ENCODE measurements at places on chromosomes 1 and 21.

- no peak for DNase-seq
Observed at GRCh38 chr1:6112690-6113005, 67.0 kb downstream of the KCNAB2 start.

GRCh38 chr1:198641501-198641900, 2.7 kb downstream of the PTPRC start:
- DNase-seq, result no peak

GRCh38 chr1:27571439-27572018, 32.4 kb downstream of the AHDC1 start:
- no peak for DNase-seq

DNA sequence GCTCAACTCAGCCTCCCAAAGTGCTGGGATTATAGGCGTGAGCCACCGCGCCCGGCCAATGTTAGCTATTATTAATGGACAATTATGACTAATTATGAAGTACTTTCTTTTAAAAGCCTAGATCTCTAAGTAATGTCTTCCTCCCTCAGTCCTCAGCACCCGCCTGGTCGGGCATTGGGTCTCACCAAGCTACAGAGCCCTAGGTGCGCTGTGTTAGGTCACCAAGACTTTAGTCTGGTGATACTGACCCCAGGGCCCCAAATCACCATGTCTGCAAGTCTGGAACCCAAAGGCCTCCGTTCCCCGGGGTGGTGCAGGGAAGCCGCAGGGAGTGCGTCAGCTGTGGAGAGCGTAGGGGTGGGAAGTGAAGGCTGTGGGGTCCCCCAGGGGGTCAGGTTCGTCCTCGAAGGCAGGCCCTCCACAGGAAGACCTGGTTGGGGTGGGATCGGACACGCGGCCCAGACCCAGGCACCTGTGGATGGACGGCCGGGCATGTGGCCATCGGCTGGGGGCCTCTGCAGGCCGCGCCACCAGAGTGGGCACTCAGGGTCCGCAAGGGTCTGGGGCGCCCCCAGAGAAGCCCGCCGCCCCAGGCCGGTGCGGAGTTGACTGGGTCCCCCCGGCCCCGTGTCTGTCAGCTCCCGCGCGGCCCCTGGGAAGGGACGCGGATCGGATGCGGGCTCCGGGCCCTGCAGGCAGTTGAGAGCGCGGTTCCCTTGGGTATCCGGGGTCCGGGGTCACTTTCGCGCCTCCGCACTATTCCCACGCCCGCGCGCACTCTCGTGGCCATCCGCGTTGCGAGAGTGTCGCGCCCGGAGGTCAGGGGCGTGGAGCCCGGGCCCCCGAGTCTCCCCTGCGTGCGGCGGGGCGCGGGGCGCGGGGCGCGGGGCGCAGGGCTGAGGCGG, 710 bp upstream of the PDXK start:
- DNase-seq, result no peak

GRCh38 chr1:108057541-108057940, 92.6 kb upstream of the VAV3 start:
- no peak for DNase-seq

- no peak for DNase-seq
Observed at GRCh38 chr1:192983349-192983980, 75.7 kb downstream of the UCHL5 start.

DNA sequence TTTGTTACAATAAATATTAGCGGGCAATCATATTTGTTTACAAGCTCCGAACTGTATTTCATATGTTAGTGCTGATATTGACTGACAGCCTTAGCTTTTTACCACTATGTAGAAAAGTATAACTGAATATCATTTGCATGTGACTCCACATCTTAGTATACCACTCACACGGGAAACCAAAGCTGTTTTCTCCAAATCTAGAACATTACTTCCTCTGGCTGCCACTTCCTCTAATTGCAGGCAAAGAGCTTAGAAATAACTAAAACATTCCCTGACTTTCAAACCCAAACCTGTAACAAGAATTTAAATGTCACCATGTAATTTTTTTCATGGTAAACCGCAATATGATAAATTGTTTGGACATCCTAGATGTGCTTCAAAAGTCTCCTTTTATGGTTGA, 174.7 kb downstream of the LBR start:
- DNase-seq, result no peak

DNA sequence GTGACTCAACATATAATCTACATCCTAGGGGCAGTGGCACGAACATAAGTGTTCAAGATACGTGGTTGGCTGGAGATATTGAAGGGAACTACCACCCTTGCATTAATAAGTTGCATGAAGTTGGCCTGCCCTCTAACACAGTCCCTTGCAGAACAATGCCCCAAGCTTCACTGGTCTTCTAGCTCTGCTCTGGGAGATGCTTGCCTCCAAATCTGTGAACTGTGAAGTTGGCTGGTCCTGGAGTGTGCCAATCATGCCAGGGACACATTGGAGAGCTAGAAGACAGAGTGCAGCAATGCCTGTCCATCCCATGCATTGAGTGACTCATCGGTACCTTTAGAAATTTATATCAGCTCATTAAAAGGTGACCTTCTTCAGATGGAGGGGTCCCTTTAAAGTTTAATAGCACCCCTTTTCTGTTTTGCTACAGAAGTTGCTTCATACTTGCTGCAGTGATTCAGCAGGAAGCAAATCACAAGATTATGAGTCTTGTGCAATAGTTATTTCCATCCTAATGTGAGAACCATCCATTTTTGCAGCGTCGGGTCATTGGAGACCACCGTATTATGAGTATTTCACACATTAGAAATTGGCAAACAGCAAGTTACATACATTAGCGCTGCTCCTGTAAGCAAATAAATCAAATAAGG, 55.2 kb upstream of the KAZN start:
- no peak for DNase-seq

DNA sequence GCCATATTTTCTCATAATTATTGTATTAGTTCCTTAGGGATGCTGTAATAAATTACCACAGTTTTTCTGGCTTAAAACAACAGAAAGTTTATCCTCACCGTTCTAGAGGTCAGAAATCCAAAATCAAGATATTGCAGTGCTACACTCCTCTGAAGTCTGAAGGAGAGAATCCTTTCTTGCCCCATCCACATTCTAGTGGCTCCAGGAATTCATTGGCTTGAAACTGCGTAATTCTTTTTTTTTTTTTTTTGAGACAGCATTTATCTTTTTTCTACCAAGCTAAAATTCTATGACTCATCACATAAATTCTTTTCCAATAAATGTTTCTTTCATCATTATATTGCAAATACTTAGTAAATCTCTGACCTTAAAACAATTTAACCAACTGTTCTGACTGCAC, 451.0 kb upstream of the RGS18 start:
- no peak for DNase-seq

GRCh38 chr1:214400131-214400530, 119.2 kb downstream of the SMYD2 start:
- DNase-seq, result no peak

GRCh38 chr1:26003262-26003661, 5.4 kb upstream of the PAFAH2 start:
- DNase-seq, result no peak

DNA sequence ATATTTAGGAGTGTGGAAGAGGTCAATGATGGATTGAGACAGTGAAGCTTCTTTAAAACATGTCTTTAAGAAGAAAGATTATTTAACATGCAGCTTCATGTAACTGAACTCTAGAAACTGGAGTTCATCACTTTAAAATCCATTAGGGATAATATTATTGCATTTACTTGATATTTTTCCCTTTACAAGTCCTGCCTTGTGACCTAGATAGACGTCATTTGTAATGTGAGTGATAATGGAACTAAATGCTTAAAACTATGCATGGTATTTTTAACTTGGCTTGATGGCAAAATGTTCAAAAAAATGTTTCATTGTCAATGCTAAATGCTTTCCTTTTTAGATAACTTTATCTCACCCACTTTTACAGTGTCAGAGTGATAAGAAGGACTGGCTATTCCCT, 723.7 kb downstream of the RWDD3 start:
- DNase-seq, result no peak

GRCh38 chr21:46661211-46661625, 25.7 kb downstream of the PRMT2 start:
- no peak for DNase-seq

DNA sequence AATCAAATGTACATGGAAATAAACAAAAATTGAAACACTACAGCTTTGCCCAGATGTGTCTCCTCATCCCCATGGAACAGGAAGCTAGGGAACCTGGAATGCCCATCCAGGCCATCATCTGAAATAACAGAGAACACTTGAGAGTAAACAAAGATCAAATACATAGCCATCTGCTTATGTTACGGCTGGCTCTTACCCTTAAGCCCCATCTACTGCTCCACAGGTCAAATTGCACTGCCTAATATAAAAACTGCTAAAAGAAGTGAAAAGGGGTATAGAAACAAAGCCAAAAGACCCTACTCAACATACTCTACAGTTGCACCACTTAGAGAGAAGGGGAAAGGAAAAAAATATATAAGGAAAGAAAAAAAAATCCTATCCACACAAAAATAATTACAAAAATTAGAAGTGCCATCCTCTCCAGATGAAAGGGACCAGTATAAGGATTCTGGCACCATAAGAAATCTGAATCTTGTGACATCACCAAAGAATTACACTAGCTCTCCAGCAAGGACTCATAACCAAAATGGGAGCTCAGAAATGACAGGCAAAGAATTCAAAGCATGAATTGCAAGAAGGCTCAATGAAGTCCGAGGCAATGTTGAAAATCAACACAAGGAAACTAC, 26.9 kb downstream of the OR6Y1 start:
- DNase-seq, result no peak

GRCh38 chr1:21621051-21621450, 48.1 kb downstream of the RAP1GAP start:
- DNase-seq, result no peak

- DNase-seq, result no peak
Observed at GRCh38 chr1:166383635-166384346, 217.0 kb upstream of the FAM78B start.

- DNase-seq, result peak; percentile 96
Observed at GRCh38 chr21:32064281-32064910, 191.6 kb downstream of the HUNK start.

DNA sequence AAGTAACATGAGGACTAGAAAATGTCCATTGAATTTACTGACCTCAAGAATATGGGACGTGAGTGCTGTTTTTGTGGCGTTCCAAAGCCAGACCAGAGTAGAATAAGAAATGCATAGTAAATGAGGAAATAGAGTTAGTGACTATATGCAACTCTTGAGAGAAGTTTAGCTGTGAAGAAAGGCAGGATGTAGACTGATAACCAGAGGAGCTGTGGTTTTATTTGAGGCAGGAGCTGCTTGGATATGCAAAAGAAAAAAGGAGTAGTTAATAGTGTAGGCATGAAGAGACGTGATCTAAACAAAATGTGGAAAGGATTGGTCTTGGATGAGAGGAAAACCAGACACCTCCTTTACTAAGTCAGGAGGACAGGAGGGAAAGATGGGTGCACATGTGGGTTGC, 28.2 kb downstream of the DNAH14 start:
- DNase-seq, result no peak

DNA sequence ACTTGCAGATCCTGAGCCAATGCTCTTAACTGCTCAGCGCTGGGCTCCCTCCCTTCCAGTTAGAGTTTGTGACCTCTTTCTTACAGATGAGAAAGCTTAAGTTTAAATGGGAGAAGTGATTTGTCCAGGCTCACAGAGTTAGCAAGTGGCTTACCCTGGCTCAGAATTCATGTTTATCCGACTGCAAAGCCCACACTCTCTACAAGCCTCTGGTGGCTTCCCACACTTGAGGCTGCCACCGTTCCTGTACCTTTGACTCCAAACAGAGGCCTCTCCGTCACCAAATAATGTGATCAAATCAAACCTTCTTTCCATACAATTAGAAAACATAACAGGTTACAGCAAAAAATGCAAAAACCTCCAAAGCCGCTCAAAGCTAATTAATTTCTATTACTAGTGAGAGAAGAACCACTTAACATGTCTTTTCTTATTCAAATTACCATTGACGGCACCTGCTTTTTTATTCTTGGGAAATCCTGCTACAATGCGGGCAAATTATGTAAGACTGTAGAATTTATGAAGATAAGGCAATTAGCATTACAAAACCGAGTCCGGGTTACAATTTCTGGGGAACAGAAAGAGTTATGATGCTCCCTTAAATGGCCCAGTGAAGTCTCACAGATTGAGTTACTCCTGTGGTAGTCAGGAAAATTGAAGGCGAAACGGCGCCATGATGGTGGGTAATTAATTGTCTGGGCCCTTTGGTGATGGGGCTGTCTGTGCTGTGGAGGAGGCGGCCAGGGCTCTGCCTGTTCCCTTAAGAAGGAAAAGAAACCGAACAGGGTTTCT, 324.3 kb upstream of the POU3F1 start:
- DNase-seq, result no peak

GRCh38 chr1:20390589-20391331, 95.2 kb downstream of the CAMK2N1 start:
- DNase-seq, result no peak

GRCh38 chr1:155009221-155009711, 6.7 kb downstream of the ZBTB7B start:
- DNase-seq, result no peak

GRCh38 chr1:97647776-97648175, 273.1 kb downstream of the DPYD start:
- no peak for DNase-seq

GRCh38 chr1:191993549-191993948, 164.7 kb upstream of the RGS18 start:
- no peak for DNase-seq

GRCh38 chr1:62891956-62892562, 108.1 kb downstream of the ATG4C start:
- DNase-seq, result no peak

GRCh38 chr1:232767305-232768074, 37.7 kb upstream of the MAP10 start:
- DNase-seq, result no peak
